ENCODE measurements at places on chromosomes 1 and 21.

- peak; percentile 96 for DNase-seq
Observed at GRCh38 chr1:161733526-161733925, 12.2 kb downstream of the FCRLB start.

- no peak for DNase-seq
Observed at GRCh38 chr1:206784471-206784903, 12.2 kb upstream of the IL10 start.

GRCh38 chr21:42781971-42782722, 97.2 kb downstream of the WDR4 start:
- DNase-seq = no peak

DNA sequence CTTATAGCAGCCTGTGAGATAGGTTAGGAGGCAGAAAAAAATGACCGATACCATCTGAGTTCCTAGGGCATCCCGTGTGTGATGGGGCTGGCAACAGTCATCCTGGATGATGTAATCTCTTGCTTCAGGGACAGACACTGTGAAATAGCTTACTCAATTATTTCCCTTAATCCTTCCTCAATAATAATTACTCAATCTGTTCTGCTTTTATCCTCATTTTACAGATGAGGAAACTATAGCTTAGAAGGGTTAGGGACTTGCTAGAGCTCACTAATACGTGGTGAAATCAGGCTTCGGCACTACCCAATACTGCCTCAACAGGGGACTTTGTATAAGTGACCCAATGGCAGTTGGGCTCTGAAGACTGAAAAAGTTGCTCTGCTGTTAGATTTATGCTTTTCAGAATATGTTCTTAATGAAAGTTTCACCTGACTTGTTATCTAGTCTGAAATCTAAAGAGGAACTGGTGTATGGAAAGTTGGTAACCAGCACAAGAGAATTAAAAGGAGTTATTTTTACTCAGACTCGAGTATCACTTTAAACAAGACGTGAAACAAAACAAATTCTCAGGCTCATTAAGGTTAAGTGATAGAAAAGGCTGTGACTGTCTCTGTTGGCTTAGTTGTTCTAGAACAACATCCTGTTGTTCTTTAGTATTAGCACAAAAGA, 14.4 kb downstream of the CD55 start:
- no peak for DNase-seq

- peak; percentile 89 for DNase-seq
Observed at GRCh38 chr1:102942324-102942723, 166.0 kb downstream of the COL11A1 start.

- DNase-seq = peak; percentile 54
Observed at GRCh38 chr1:117339866-117340700, 27.2 kb upstream of the MAN1A2 start.

- DNase-seq = peak; percentile 35
Observed at GRCh38 chr1:236168716-236169429, 26.5 kb downstream of the GPR137B start.

DNA sequence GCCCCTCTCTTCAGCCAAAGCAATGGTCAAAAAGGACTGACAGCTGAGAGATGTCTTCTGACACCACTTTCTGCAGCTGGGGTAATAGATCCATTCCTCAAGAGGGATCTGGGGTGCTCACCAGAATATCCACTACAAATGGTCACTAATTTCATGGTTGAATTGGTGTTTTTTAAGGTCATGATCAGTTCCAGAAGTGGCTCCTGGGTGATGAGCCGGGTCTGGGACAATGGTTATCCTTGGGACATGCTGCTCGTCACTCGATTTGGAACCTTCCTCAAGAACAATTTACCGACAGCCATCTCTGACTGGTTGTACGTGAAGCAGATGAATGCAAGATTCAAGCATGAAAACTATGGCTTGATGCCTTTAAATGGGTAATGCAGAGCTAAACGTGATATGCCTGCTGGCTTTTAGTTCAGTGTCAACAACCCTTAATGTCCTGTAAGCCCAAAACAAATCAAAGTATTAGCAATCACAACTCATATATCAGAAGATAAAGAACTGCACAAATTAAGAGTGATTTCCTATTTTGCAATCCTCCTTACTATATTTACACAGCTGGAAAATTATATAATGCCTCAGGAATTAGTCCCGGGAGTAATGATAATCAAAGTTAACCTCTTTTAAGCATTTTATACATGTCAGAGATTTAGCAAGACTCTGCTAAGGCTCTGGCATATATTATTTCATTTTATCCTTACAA, 20.1 kb downstream of the FMO3 start:
- peak; percentile 76 for DNase-seq

- no peak for DNase-seq
Observed at GRCh38 chr1:243520831-243521230, 265.0 kb downstream of the SDCCAG8 start.

GRCh38 chr21:44549525-44550211, 1.6 kb downstream of the KRTAP10-2 start:
- no peak for DNase-seq

DNA sequence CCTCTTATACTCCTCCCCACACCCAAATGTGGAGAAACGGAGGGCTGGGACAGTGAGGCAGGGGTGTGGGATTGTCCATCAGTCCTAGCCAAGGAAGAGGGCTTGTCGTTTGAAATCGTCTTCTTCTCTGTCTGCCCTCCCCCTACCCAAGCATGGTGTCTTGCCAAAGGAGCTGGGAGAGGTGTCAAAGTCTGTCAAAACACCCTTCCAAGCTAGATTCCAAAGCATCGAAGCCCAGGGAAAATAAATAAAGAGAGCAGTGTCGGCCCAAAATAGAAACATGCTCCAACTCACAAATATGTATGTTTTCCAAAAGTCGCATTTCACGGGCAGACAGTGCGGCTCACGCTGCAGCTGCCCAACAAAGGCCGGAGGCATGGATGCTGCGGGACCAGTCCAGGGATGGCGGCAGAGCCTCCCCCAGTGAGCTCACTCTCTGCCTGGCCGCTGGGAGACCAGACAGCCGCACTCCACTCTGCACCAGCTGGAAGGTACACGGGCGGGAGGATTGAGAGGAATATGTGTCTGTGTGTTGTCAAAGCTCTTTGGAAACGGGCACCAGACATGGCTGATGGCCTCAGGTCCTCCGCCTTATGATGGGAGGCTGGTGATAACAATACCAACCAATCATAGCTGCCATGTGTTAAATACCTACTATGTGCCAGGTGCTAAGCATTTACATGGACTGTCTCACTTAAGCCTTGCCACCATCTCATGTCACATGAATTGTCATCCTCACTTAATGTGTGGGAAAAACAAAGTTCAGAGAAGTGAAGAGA, 3.9 kb downstream of the DISP3 start:
- no peak for DNase-seq

GRCh38 chr1:243489681-243490546, 234.1 kb downstream of the SDCCAG8 start:
- no peak for DNase-seq

DNA sequence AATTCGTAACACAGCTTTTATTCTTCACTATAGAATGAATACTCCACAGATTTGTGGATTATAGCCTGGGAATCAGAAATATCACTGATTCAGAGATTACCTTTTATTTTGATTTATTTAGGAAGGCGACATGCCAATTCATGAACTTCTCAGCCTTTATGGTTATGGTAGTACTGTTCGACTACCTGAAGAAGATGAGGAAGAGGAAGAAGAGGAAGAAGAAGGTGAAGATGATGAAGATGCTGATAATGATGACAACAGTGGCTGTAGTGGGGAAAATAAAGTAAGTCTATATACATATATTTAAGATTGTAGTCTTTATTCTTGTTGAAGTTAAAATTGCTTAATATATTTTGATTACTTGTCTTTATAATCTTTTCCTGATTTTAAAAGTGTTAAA, 33.1 kb downstream of the MIER1 start:
- no peak for DNase-seq

DNA sequence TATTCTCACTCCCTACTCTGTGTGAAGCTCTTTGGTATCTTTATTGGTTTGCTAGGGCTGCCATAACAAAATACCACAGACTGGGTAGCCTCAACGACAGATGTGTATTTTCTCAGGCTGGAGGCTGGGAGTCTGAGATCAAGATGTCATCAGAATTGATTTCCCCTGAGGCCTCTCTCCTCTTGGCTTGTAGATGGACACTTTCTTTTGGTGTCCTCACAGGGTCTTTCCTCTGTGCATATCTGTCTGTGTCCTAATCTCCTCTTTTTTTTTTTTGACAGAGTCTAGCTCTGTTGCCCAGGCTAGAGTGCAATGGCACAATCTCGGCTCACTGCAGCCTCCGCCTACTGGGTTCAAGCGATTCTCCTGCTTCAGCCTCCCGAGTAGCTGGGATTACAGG, 71.4 kb upstream of the KCNJ6 start:
- DNase-seq = no peak

DNA sequence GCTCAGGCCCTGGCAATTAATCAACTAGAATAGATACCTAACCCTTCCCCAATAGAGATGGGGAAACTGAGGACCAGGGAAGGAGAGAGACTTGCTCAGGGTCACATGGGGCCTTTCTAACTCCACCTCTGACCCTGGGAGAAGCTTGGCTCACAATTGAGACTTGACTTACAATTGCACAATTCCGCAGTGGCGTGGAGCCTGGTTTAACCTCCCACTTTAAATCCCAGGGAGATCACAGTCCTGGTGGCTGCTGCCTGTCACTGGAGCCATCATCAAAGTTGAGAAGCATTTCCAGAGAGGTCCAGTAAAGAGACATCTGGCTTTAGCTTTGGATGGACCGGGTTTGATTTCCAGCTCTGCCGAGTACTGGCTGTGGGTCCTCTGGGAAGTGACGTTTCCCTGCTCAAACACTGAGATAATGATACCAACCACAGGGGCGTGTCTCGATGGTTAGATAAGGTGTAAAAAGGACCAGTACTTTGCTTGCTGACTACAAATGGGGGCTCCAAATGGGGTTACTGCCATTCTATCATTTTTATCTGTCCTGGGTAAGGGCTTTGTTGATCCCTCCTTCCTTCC, 39.3 kb downstream of the TRIM62 start:
- DNase-seq = no peak

GRCh38 chr1:50123071-50123470, 14.4 kb downstream of the ELAVL4 start:
- no peak for DNase-seq

GRCh38 chr1:87830432-87830978, 501.8 kb downstream of the LMO4 start:
- DNase-seq = no peak

- DNase-seq = peak; percentile 46
Observed at GRCh38 chr1:93675271-93675670, 6.4 kb downstream of the BCAR3 start.

DNA sequence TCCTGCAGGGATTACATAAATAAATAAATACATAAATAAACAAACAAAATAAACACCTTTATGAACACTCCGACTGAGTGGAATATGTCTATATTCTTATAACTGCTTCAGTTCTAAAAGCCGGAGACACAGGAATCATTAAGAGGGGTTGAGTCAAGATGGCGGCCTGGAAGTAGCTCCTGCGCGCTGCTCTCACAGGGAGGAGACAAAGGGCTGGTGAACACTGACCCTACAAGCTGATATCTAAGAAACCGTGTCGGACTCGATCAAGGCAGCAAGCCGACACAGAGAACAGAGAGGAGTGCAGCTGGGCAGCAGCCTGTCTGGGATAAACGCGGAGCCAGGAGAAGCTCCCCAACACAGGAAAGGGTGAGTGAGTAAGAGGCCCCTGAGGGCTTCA, 1098.6 kb upstream of the NCAM2 start:
- no peak for DNase-seq

- DNase-seq = peak; percentile 32
Observed at GRCh38 chr1:64173336-64173940, 30.0 kb upstream of the UBE2U start.

GRCh38 chr21:20186186-20186585, 812.0 kb upstream of the NCAM2 start:
- DNase-seq = no peak

DNA sequence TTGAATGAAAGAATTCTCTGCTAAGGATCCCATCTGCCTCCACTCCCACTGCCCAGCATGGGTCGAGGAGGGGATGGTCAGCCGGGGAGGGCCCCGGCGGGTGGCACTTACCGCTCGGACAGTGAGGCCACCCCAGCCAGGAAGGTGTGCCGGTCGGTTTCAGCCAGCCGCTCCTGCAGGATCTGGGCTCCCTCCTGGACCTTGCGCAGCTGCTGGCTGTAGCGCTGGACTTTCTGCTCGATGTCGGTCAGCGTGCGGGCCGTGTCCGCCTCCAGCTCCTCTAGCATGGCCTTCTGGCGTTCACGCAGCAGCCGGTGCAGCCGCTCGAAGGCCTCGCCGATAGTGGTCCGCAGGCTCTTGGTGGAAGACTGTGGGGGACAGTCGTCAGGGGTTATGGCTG, 22.3 kb downstream of the TRIM62 start:
- no peak for DNase-seq

GRCh38 chr1:163531345-163531744, 209.6 kb downstream of the NUF2 start:
- no peak for DNase-seq

DNA sequence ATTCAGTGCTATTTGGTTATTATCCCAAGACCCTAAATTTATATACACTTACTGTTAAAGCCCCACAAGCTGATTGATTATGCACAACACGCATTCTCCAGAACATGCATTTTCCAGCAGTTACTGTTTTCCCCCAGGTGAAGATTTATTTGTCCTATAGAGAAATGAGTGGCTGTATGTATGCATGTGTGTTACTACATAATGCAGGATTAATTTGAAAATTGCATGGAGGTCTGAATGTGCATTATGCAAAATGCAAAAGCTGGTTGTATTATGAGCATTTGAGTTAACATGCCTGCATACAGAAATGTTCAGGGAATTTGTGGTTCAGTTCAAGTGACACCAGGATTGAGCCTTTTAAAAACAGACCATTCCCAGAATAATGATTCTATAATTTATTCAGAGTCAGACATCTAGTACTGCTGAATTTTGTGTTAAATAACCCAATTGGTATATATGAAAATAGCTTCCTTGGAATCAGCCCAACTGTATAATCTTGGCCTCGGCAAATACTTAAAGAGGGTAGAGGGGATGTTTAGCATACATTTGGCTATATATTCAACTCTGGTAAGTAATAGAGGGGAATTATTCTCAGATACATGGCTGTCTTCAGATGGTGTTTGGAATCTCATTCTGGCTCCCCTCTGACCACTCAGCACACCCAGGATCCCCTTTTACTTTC, 320.0 kb downstream of the HHAT start:
- no peak for DNase-seq

DNA sequence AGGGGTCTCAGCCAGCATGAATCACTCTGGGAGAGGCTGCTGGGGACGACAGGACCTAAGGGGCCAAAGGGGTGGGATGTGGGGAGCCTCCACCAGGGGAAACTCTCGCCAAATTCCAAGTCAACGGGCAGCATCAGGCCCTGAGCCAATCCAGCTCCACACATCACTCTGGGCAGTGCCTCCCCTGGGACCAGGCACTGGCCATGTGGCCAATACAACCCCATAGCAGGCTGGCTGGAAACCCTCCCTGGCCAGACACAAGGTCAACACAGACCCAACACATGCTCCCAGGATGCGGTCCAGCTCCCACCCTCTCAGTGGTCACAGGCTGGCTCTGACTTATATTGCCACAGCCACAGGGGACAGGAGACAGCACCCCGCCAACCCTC, 60.0 kb downstream of the MEGF6 start:
- DNase-seq = no peak

DNA sequence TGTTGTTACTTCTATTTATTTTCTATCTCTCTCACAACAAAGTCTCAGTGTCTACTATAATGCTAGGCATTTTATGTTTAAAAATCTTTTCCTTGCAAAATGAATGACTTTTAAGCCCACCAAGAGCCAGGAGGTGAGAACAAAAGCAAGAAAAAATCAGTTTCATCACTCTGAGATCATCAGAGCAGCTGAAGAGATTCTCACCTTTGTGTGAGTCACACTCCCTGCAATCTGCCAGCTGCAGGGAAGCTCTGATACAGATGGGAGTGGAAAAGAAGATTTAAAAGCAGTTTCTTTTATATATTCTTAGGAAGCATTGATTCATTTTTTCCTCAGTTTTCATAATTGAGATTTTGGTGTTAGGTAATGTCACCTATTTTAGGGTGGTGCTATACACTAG, 107.6 kb downstream of the LHX9 start:
- DNase-seq = peak; percentile 23

All from EH (cell line).